ENCODE measurements at places on chromosomes 7 and 10. TPM values are rescaled to one million over a fixed set of nuclear protein-coding genes. Genes with fewer than 3 reads are reported as not detected.

DNA sequence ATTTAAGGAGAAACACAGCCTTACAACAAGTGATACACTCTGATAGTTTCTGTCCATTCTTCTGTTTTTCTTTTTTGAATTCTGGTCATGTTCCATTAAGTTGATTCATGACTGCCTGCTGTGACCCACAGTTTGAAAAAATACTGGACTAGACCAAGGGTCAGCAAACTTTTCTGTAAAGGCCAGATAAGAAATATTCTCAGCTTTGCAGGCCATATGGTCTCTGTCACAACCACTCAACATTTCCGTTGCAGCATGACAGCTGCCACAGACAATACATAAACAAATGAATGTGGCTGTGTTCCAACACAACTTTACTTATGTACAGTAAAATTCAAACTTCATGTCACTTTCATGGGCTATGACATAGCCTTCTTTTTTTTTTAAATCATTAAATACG, 156.7 kb downstream of the PLXNA4 start:
- DNase-seq = no peak

DNA sequence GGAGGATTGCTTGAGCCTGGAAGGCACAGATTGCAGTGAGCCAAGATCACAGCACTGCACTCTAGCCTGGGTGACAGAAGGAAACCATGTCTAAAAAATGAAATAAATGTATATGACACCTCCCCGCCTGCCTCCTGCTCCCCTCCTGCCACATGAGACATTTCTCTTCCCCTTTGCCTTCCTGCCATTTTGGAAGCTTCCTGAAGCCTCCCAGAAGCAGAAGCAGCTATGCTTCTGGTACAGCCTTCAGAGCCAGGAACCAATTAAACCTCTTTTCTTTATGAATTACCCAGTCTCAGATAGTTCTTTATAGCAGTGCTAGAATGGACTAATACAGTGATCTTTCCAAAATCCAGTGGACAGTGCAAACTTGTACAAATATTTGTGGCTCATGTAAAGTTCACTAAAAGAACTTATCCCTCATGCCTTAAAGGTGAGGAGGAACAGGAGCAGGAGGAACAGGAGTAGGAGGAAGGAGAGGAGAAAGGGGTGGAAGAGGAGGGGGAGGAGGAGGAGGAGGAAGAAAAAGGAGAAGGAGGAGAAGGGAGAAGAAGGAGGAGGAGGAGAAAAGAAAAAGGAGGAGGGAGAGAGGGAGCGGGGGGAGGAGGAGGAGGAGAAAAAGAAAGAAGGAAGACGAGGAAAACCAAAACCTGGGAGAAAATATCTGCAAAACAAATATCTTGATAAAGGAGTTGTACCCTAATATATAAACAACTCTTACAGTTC, 2.8 kb upstream of the ABI1 start:
- DNase-seq = no peak

The IFIT3 gene
- 10.4 TPM for total RNA-seq

The SLC18A3 gene
- total RNA-seq = not detected

- no peak for DNase-seq
Observed at GRCh38 chr7:36288501-36288900, 101.2 kb upstream of the ANLN start.

The PRPS1L1 gene
- total RNA-seq = not detected

The PAX2 gene
- under 0.01 TPM for total RNA-seq

DNA sequence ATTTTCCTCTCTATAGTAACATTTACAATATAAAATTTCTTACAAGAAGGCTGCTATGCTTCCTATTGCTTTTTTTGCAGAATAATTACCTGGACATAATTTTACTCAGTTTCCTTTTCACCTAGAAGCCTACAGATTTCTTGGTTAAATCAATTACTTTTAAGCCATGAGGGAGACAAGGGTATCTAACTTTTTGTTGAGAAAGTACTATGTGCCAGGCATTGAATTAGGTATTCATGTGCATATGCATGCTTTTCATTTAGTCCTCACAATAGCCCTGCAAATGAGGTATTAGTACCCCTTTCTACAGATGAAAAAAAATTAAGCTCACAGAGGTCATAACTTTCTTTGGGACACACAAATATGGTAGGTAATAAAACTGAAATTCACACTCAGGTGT, 16.4 kb downstream of the PCGF6 start:
- no peak for DNase-seq

DNA sequence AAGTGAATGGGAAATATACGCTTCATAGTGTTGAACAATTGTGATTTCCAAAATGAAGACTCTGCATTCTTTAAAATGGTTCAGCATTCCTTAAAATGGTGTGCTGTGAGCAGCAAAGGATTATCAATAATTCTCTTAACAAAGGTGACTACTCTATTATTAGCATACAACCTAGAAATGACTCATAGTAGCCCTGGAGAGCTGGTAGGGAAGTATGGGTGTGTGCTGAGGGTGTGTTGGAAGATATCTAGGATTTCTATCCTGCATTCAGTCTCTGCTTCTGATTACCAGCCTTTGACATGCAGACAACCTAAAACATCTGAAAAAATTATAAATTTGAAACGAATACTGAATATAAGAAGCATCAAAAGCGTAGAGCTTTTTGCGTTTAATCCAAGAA, 72.5 kb downstream of the SEMA3D start:
- no peak for DNase-seq

DNA sequence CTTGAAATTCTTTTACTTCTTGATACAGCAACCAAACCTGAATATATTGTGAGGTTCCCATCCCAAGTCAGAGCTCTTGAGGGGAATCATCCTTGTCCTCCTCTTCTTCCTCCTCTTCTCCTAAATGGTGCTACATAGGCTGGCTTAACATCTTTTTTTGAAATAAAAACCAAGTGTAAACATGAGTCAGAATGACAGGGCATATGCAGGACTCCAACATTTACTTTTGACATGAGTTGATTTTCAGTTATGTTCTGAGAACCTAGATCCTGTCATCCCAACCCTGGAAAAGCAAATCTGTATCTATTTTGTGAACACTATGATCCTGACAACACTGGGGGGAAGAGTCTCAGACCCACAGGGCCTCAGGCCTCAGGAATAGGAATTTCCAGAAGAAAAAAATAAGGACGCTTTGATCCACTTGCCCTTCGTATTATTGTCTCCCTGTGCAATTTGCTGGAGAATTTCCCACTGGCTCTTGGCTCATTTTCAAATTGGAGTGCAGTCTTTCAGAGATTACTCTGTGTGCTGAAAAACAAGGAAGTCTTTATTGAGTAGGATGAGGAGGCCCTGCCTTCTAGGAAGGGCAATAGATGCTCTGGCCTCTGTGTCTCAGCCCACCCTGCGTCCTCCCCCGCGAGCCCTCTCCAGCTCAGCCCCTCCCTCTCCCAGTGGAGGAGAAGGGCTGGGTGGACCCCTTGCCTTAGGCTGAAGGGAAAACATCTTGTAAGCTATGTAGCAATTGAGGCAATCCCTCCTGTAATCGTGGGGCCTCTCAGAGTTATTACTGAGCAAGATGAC, 121.6 kb downstream of the CREB5 start:
- no peak for DNase-seq

DNA sequence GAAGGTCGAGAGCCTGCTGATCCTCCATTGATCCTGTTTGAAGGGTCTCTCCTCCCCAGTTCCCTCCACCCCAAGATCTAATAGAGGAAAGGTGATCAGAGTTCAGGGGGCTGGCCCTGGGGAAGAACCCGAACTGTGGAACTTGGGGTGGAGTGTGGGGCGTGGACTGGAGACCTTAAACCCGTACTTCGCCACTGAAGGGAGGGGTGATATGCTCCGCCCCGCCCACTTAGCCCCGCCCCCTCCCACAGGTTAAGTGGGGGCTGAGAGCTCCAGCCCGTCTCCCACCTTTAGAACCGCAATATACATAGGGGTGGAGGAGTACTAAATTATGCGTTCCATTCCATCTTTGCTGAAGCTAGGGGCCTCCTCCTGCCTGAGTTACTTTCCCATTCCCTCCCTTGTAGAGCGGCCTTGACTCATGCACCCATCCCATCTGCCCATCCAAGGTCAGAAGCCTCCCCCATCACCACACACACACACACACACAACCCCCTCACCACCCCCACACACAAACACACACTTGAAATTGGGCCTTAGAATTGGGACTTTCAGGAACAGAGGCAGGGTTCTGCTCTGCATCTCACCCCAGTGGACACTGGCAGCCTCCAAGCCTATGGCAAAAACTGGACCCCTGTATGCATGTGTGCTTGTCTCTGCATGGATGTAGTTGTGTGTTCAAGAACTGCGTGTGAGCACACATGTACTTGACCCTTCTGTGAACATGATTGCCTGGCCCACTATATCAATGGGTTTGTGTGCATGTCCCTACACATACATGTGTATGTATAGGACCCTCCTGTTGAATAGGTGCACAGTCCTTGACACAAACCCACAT, 991 bp downstream of the SEMA4G start:
- DNase-seq = no peak

- no peak for DNase-seq
Observed at GRCh38 chr10:130016993-130017630, 53.0 kb upstream of the EBF3 start.

- no peak for DNase-seq
Observed at GRCh38 chr7:146948703-146949102, 832.1 kb downstream of the CNTNAP2 start.

The TET1 gene
- 12.8 TPM for total RNA-seq

GRCh38 chr10:102504976-102505300, 1.2 kb downstream of the SUFU start:
- no peak for DNase-seq

- no peak for DNase-seq
Observed at GRCh38 chr10:128781637-128782036, 655.4 kb upstream of the MKI67 start.

DNA sequence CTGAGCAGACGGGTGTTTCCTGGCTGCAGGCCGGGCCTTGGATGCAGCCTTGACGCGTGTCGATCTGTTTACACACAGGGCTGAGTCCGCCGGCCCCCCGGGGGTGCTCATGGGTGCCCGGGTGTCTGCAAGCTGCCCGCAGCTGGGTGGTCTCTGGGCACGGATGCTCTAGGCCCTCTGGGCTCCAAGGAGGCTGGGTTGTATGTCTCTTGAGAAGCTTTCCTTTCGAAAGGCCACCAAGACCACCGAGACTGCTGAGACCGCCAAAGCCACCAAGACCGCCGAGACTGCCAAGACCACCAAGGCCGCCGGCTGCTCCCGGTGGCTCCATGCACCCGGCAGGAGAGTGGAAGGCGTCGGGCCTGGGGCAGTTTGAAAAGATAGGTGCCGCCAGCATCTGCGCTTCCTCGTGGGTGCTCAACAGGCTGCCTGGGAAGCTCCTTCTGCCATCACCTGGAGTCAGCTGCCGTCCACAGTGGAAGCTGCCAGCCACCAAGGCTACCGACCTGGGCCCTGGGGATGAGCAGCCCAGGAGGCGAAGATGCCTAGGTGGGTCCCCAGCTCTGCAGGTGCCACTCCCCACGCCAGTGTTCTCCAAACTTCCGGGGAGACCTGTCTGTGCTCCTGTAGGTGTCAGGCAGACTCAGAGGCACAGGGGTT, 121.1 kb downstream of the INPP5A start:
- no peak for DNase-seq

The UCMA gene
- not detected for total RNA-seq

DNA sequence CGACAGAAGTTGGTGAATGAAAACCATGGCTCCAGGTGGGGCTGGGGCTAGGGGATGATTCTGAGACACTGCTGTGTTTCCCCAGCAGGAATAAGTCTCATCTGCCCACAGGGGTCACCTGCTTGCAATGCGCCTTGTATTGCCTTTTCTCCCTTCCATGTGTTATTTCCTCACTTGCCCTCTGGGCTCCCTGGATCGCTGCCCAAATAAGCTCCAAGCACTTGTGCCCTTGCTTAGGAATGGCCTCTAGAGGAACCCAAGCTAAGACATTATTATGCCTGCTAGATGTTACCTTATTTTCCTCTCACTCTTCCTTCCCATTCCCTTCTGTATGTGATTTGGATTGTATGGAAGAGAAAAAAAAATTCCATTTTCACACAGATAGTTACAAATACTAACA, 24.8 kb upstream of the PLPP4 start:
- no peak for DNase-seq

The TAS2R39 gene
- not detected for total RNA-seq

The SPDYE6 gene
- total RNA-seq = not detected

DNA sequence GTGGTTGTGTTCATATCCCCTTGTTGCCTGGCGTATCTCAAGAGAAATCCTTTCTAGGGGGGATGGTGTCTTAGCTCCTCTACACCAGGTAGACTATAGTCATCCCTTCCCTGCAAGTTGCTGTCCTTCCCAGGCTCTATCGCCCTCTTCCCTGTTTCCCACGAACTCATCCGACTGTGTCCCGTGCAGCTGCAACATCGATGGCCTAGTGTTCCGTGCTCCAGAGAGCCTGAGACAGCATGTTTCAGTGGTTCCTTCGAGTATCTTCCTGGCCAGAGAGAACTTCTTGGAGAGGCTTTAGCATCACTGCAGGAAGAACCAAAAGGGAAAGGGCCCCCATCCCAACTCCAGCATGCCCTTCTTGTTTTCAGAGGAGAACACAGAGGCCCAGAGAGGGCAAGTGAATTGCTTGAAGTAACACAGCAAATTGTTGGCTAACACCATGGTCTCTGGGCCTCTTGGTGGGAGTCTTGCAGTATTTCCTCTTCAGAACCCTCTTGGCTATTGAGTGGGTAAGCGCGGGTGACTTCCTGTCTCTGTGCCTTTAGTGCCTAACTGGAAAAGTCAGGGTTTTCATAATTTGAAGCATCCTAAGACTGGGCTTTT, 162.9 kb downstream of the RGS10 start:
- no peak for DNase-seq

The COL13A1 gene
- total RNA-seq = 0.80 TPM

The BLNK gene
- total RNA-seq = 16.0 TPM

- no peak for DNase-seq
Observed at GRCh38 chr7:48285373-48285772, 114.1 kb downstream of the ABCA13 start.

- no peak for DNase-seq
Observed at GRCh38 chr10:5071411-5072198, 22.6 kb upstream of the AKR1C3 start.

The GDF2 gene
- not detected for total RNA-seq

GRCh38 chr10:95518455-95519452, 42.4 kb downstream of the SORBS1 start:
- no peak for DNase-seq

GRCh38 chr10:130041451-130042371, 68.9 kb downstream of the C10orf143 start:
- no peak for DNase-seq

DNA sequence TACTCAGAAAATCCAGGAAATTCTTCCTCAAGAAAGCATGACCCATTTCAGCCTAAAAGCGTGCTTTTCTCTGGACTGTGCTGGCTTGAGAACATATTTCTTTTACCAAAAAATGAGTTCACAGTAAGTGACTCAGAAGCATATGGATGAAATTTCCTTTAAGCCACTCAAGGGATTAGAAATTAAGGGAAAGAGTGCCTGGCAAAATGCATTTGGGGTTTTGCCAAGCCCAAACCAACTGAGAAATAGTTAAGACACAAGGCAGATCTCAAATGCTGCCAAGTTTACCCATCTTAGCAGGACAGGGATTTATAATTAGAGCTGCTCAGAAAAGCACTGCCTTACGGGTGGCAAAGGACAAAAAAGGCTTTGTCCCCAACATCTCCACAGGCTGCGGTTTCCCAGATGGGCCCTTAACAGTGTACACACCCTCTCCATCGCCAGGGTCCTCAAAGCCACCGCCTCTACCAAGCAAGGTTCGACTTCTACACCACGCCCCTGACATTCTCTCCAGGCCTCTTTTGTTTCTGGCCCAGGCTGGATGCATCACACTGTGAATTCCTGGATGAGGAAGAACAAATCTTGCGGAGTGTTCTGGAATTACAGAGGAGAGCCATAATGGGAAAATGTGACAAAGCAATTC, 30.1 kb upstream of the CDHR3 start:
- DNase-seq = peak; percentile 31

All from breast epithelium (tissue), 4 donors.